ENCODE measurements at places on chromosomes 13 and 19. TPM values are rescaled to one million over a fixed set of nuclear protein-coding genes. Genes with fewer than 3 reads are reported as not detected.

Gene ZNF813
- total RNA-seq = 3.4 TPM

Gene CEACAM4
- not detected for total RNA-seq

Gene ARL11
- total RNA-seq = not detected

DNA sequence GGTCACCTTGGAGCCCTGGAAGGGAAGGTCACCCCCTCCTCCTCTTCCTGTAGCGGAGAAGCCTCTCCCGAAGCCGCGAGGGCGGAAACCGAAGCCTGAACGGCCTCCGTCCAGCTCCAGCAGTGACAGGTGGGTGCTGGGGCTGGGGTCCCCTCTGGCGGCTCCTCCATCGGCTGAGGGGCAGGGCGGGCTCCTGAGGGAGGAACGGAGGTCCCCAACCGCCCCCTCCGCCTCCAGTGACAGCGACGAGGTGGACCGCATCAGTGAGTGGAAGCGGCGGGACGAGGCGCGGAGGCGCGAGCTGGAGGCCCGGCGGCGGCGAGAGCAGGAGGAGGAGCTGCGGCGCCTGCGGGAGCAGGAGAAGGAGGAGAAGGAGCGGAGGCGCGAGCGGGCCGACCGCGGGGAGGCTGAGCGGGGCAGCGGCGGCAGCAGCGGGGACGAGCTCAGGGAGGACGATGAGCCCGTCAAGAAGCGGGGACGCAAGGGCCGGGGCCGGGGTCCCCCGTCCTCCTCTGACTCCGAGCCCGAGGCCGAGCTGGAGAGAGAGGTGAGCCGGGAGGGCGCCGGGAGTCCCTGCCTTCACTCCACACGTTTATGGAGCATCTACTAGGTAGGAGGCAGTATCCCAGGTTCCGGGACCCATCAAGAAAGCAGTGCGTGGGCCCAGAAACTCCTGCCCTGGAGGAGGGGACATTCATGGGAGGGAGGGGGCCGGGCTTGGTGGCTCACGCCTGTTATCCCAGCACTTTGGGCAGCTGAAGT is 22.0 kb downstream of the HDGFL2 start:
- no peak for DNase-seq

DNA sequence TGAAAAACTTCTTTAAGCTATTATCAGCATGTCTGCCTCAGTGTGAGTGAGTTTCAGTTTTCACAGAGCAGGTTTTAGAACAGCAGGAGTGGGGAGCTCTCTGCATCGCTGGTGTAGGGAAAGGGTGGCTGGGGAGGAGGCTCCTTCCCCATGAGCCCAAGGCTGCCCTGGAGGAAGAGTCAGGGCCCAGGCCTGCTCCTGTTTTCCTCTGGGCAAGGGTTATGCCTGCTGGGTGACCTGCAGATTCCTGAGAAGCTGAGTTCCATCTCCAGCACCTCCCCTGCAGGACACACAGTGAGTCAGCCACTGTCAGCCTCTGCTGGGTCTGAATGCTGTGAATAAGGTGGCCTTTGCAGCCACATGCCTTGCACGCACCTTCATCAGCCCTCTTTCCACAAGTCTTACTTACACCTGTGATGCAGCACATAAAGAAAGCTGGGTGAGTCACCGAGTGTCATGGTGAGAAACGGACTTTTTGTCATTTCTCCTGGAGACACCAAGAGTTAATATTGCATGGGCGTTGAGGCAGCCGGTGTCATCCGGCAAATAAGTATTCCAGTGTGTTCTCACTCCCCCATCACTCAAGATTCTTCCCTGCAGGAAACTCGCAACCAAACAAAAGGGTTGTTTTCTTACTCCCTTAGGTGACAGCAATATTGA is 186.4 kb upstream of the KL start:
- no peak for DNase-seq

DNA sequence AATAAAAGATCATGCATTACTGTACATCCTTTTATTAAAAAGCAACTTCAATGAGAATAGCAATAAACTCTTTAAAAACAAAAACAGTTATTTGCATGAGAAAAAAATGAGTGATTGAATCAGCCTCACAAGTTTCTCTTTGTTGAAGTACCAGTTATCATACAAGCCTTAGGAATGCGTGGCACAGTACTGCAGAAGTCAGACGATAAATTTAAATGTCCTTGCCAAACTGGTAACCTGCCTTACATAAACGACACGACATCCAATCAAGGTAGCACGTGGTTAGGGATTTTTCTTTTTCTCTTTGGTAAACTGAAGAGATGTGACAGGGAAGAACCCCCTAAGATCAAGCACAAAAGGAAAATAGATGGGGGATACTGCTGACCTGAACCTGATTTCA is 251.0 kb downstream of the KLF12 start:
- no peak for DNase-seq

DNA sequence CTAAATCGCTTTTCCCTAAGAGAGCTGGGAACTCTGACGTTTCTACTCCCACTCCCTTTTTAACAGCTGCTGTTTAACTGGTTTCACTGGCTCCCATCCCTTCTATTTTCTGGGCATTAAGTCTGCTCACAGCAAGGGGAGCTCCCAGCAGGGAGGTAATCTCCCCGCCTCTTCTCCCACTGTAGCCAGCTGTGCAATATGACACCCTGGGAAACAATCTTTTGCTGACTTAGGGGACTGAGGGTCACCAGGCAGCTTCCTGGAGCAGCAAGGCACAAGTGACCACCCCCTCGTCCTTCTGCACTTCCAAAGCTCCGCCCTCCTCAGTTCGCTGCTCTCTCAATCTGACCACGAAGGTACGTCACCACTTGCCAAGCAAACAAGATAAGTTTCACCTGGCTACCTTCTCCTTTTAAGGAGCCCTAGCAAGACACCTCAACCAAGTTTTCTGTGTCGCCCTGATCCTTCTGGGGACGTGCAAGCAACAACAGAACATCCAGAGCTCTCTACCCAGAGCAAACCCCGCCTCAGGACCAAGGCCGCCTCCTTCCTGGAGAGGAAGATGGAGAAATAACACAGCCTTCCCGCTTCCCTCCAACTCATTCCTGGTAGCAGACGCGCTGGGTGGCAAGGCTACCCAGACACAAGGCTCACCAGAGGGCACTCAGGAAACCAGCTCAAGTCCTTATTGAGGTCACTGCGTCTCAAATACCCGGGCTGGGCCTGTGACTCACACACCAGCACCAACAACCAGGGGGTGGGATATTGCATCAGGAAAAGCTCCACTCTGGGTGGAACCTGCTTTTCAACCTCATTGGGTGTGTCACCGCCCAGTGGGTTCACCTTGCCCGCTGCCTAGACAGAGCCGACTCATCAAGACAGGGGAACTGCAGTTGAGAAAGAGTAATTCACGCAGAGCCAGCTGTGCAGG is 92.4 kb downstream of the STK24 start:
- DNase-seq = peak; percentile 96

DNA sequence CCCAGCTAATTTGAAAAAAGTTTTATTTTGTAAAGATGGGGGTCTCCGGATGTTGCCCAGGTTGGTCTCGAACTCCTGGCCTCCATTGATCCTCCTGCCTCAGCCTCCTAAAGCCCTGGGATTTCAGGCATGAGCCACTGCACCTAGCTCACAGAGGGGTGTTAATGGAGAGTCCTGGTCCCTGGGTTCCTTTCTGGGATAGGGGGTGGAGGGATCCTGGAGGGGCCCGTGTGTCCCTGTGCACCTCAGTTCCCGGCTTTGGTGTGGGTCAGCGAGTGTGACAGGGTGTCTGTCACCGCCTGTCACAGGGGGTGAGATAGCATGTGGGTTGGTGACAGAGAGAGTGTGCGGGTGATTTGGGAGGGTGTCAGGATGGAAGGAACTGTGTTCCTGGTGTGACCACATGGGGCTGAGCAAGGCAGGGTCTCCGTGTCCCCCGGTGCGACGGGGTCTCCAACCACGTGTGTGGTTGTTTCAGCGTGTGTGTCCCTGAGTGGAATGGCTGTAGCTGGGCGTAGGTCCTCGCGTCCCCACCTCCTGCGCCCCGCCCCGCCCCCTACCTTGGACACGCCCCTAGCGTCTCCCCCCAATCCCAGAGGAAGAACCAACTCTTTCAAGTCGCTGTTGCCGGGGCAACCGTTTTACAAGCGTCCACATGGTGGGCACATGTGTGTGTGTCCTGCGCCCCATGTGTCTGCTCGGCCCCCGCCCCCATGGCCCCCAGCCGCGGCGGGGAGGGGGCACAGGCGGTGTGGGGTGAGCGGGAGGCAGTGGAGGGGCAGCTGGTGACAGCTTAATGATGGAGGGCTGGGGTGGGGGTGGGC is 2.9 kb upstream of the NRTN start:
- no peak for DNase-seq

All from H4 (cell line).